Endodermal cell (in vitro differentiated cells): ENCODE measurements at places on chromosomes 6 and 20.

- H3K27ac ChIP-seq: no peak overlapping the region
- no peaks in the 10 kb centered on the region for H3K4me1 ChIP-seq
- no peaks in the 10 kb centered on the region for H3K27me3 ChIP-seq
Measured at GRCh38 chr20:1505361-1505760, 14.1 kb upstream of the SIRPB2 start.

DNA sequence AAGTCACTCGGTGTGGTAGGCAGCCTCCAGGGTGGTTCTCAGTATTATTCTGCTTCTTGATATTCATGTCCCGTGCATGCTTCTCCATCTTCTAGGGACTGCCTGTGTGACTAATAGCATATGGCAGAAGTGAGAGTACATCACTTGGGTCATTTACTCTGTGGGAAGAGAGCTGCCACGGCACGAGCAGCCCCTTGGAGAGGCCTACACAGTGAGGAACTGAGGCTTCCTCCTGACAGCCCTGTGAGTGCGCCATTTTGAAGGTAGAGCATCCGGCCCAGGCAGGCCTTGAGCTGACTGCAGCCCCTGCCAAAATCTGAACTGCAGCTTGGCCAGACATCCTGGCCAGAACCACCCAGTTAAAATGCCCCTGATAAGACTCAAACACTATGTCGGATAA is 17.3 kb upstream of the MCUR1 start:
- H3K4me1 ChIP-seq: no peaks in the 10 kb centered on the region
- no peak for DNase-seq
- H3K27ac ChIP-seq: no peak overlapping the region

GRCh38 chr6:117389227-117390057 is 36.3 kb downstream of the ROS1 start:
- H3K27ac ChIP-seq: no peak overlapping the region
- H3K27me3 ChIP-seq: no peaks in the 10 kb centered on the region
- DNase-seq: no peak
- no peaks in the 10 kb centered on the region for H3K36me3 ChIP-seq
- no peak overlapping the region for H3K4me3 ChIP-seq

DNA sequence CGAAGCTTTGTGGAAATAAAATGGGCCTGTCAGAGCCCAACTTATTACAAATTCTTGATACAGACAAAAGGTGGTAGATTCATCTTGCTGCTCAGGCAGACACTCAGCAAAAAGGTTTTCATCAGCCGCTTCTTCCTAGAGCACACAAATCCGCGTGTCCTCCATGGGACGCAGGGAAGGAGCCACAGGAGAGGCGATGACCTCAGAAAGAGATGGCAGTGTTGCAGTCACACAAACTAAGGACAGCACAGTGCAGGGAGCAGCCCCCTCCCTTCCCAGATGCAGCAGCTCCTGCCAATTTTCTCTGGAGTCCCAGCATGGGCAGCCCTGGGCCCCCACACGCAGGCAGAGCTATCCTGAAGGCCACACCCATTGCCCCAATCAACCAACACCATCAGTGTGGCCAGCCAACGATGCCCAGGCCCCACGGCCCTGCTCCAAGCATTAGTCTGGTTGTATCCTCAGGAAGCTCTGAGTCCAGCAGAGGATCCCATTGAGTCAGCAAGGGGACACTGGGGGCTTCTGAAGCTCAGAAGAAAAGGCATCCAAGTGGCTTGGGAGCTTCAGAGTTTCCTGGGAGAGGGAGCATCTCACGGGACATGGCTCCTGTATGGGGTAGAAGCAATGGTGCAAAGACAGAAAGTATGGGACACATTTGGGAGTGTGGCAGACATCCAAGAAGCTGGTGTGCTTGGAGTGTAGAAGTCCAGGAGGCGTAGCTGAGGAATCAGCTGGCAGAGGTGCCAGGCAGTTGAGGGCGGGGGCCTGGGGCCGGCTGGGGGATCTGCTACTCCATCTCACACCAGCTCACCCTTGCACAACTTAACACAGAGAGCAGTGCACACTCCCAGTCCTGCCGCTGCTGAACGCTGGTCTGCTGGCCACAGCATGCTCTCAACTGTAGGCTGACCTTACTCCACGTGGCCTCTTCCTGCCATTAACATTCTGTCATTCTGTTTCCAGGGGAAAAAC is 142.1 kb upstream of the CST7 start:
- H3K27ac ChIP-seq: no peak overlapping the region
- H3K4me3 ChIP-seq: no peak overlapping the region
- DNase-seq: no peak
- no peaks in the 10 kb centered on the region for H3K36me3 ChIP-seq
- no peaks in the 10 kb centered on the region for H3K4me1 ChIP-seq

DNA sequence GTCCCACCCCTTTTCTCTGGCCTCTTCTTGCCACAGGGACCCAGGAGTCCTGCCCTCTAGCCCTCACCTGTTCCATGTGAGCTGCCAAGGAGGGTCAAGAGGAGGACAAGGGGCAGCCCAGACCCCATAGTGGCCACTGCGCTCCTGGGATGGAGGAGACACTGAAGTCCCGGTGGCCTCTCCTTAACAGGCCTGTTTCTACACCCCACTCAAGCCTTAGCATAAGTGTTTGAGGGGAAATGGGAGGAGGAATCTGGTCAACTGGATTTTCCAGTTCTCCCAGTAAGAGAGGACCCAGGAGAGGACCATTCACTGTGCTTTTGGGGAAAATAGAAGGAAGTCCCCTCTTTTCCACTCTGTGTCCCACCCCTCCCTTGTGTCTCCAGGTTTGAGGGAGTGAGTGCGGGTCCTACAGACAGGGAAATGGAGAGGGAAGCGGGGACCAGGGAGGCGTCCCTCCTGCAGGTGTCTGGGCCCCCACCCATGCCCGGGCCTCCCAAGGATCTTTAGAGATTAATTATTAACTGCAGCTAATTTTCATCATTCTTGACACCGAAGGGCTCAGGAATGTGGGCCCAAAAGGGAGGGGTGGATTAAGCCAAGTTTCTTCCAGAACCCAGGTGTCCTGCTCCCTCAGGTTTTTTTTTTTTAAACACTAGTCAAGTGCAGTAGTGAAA is at the start of gene SFTA2:
Gene SFTA2 (minus strand): TSS at position 202 of the 677 bp plus-strand sequence. CDS start 74 bp downstream, at position 128.
- no peak for DNase-seq
- H3K4me3 ChIP-seq: no peak within 1 kb of the TSS
- no peak within 1 kb of the TSS for H3K27ac ChIP-seq
- no peaks in the 10 kb centered on the region for H3K4me1 ChIP-seq
- H3K36me3 ChIP-seq: peaks cover 17% of the 10 kb centered on the region
